Amygdala (tissue), 56 donors: ENCODE measurements at places on chromosomes 11 and 22.
A peak's percentile ranks its signal among the peaks of the same experiment; 100 is the strongest.

DNA sequence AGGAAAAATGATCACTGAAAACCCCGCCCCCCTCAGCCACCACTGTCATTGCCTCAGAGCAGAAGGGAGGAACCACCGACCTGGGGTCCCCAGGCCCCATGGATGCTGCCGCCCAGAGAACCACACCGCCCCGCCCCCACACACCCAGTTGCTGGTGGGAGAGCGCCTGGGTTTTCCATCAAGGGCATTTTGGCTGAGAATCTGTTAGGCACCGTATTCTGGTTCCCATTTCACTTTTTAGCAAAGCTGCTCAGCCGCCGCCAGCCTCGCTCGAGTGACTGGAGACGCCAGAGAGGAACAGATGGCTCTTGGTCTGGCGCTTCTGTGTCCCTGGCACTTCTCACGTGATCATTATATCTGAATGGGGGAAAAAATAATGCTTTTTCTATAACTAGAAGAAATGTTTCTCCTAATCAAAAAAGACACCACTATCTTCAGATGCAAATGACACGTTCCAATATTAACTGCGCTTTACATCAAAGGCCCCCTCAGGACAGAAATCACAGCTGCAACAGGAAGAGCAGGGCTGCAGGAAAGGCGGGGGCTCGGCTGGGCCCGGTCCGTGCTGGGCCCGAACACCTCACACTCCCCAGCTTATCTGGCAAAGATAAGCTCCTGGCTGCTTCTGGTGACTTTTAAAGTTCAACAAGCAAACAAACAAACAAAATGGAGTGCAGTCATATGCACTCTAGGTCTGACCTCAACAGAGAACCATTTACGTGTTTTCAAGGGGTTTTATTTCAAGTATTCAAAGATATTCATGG lies 149.8 kb downstream of the MPPED1 start:
- peak; percentile 37 for DNase-seq

DNA sequence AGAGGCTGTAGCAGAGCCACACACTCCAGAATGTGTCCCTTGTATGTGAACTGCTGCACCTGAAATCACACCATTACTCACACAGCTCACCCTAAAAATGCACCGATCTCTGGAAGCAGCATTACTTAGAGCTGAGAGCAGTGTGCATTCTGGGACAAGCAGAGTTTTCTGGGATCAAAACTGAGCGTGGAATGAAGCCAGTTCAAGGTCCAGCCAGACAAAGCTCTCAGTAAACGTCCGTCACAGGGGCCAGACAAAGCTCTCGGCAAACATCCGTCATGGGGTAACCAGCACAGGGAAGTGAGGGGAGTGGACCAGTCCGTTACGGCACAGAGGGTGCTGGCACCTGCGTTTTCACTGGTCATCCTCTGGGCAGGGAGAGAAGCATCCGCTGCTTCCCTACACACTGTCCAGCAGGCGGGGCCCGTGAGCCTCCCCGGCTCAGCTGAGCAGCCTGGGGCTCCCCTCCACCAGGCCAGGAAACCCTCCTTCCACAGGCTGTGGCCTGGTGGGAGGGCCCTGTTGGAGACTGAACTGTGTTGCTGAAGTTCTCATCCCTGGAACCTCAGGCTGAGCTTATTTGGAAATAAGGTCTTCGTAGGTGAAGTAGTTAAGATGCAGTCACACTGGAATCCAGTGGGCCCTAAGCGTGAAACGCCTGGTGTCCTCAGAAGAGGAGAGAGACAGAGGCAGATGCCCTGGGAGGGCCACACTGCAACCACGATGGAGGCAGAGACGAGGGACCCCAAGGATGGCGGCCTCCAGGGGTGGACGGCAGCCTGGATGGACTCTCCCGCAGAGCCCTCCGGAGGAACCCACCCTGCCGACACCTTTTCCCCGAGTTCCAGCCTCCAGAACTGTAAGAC lies 883.9 kb downstream of the BRD1 start:
- peak; percentile 31 for DNase-seq

GRCh38 chr22:27274770-27275449 lies 526.6 kb downstream of the MN1 start:
- DNase-seq, result no peak

DNA sequence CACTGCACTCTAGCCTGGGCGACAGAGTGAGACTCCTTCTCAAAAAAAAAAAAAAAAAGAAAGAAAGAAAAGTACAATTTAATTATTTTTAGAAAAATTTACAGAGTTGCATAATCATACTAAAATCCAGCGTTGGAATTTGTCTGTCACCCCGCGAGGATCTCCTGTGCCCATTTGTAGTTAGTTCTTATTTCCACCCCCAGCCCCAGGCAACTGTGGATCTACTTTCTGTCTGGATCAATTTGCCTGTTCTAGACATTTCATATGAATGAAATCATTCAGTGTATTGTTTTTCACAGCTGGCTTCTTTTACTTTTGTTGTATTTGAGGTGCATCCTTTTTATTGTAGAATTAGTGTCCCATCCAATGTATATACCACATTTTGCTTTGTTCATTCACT lies 102.6 kb upstream of the RASSF10 start:
- no peak for DNase-seq

DNA sequence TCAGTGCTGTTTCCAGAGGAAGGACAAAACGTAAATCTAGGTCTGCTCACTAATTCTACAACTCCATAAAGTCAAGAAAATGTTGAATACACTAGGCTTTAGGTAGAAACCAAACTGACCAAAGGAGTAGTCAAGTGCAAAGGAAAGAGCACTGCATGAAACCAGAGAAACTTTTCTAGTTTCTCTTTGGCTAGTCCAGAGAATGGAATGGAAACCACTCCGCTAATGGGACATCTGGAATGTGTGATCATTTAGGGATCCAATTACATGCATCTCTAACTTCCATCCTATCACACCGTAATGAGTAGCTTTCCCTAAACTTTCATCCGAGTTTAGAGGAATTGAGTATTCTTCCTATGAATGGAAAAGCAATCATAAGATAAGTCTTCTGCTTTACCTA lies 2.4 kb downstream of the OR52M1 start:
- DNase-seq, result no peak

DNA sequence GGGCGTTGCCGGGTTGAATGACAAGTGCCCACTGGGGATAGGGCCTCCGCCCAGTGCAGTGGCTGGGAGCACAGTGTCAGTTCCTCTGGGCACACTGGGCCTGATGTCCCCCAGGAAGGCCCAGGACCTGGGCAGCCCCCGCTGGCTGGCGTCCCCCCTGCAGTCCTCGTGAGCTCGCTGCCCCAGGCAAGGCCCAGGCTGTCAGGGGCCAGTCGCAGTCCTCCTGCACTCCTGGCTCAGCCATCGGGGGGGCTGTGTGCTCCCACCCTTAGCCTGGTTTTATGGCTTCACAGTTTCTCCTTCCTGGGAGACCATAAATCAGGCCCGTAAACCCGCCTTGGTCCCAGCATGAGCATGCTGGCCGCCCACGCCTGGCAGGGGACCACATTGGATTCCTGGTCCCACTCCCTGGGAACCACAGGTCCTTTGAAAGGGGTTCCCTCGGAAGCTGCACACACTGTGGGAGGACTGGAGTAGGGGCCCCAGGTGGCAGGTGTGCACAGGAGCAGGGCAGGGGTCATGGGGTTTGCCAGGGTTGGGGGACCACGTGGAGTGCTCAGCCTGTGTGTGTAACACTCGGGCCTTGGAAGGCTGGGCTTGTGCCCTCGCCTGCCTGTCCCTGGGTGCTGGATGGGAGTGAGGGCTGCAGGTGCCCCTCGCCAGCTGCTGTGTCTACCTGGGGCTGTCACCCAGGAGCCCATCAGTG lies 113.6 kb downstream of the KCNQ1OT1 start:
- DNase-seq, result no peak

DNA sequence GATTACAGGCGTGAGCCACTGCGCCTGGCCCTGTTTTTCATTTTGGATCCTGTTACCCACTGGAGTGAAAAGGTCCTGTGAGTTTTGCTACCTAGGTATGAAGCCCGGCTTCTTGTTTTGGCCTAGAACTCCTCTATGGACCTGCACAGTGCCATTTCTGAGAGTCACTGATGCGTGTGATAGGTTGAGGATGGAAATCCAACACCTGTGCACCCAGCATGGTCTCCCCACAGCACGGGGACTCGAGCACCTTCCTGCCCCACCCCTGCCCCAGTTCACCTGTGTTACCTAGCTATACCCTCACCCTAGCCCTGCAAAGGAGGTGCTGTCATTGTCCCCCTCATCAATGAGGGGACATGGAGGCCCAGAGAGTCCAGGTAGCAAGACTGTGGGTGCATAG lies 5.1 kb downstream of the FBLN1 start:
- DNase-seq, result no peak

DNA sequence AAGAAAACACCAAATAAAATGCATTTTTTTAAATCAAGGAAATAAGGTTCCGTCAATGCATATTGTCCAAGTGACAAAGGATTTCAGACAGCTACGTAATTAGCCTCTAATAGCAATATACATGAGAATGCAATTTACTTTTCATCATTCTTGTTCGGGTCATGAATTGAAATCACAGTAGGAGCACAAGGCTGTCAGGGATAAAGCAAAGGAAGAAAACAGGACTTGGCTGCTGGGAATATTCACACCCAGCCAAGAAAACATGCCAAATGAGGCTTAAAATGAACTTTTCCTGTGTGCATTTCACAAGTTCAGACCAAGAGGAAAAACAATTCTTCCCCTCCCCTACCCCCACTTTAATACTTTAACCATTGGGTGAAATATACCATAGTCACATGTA lies 188.6 kb downstream of the CWF19L2 start:
- no peak for DNase-seq

DNA sequence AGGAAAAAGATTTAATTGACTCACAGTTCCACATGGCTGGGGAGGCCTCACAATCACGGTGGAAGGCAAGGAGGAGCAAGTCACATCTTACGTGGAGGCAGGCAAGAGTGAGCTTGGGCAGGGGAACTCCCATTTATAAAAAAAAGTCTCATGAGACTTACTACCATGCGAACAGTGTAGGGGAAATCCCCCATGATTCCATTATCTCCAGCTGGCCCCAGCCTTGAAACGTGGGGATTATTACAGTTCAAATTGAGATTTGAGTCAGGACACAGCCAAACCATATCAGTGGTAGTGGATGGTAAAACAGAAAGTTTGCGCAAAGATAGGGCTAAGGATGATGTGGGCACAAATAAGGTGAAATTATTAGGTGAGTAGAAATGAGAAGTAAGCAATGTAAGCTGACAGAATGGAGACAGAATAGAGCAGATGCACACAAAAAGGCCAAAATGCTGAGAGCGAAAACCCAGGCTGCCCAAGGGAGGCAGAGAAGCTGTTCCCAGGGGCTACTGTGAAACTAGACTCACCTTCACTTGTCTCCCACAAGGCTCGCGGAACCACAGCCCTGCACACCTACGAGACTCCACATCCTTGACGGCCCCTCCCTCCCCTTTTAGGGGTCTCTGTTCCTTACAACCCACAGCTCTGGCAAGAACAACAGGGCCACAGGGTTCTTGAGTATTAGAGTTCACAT lies 377.6 kb downstream of the CADM1 start:
- DNase-seq, result no peak

GRCh38 chr11:117437041-117437790 lies 109.6 kb downstream of the CEP164 start:
- no peak for DNase-seq

GRCh38 chr11:58787903-58788302 lies 56.2 kb upstream of the GLYAT start:
- DNase-seq, result no peak

DNA sequence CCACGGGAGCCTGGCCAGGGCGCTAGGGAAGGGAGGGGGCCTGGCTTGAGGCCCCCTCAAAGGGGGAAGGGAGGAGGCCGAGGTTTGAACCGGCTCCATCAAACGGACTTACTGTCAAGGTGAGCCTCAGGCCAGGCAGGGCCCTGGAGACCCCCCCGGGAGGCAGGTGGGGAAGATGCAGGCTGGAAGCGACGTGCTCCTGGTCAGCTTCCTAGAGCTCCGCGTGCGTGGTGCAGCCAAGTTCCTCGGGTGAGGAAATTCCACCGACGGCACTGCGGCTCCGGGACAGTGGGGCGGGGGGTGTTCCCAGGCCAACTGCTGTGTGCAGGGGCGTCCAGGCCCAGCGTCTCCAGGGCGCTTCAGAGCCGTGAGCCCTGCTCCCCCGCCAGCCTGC lies 7.2 kb upstream of the TRABD start:
- DNase-seq, result no peak
